ENCODE measurements at places on chromosomes 11 and 22. TPM values are rescaled to one million over a fixed set of nuclear protein-coding genes. Genes with fewer than 3 reads are reported as not detected.
A peak's percentile ranks its signal among the peaks of the same experiment; 100 is the strongest.

GRCh38 chr22:18055619-18056160, 22.1 kb upstream of the PEX26 start:
- peak overlapping the region; percentile 81 for H3K27ac ChIP-seq
- peaks cover 23% of the 10 kb centered on the region for H3K4me1 ChIP-seq
- H3K36me3 ChIP-seq, result no peaks in the 10 kb centered on the region
- no peak overlapping the region for H3K4me3 ChIP-seq
- no peaks in the 10 kb centered on the region for H3K27me3 ChIP-seq

- no peaks in the 10 kb centered on the region for H3K36me3 ChIP-seq
- H3K4me3 ChIP-seq, result no peak overlapping the region
- H3K4me1 ChIP-seq, result peaks cover 2% of the 10 kb centered on the region
- no peaks in the 10 kb centered on the region for H3K27me3 ChIP-seq
Observed at GRCh38 chr11:96396637-96397036, 6.8 kb downstream of the JRKL start.

Gene CASP1
- total RNA-seq, result 82.2 TPM

DNA sequence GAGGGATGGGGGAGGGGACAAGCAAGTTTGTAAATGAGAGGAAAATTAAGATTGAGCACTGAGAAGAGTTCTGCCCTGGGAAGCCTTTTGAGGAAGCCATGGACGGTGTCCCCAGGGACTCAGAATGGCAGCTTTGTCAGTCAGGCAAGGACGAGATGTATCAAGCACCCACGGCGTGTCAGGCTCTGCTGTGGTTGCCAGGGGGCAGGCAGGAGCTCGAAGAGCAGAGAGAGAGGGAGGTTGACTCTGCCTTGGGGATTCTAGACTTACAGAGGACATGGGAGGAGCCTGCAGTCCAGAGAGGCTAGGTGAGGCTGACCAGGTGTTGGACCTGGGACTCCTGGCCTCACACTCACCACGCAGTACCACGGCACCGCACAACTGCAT, 29.1 kb upstream of the SYT7 start:
- peaks cover 19% of the 10 kb centered on the region for H3K4me1 ChIP-seq
- no peaks in the 10 kb centered on the region for H3K36me3 ChIP-seq
- H3K27ac ChIP-seq, result no peak overlapping the region
- H3K4me3 ChIP-seq, result no peak overlapping the region

- DNase-seq, result no peak
- no peak overlapping the region for H3K27ac ChIP-seq
- H3K4me1 ChIP-seq, result no peaks in the 10 kb centered on the region
- H3K4me3 ChIP-seq, result no peak overlapping the region
- H3K27me3 ChIP-seq, result no peaks in the 10 kb centered on the region
- H3K36me3 ChIP-seq, result no peaks in the 10 kb centered on the region
Observed at GRCh38 chr11:26553182-26553581, 18.9 kb downstream of the MUC15 start.

GRCh38 chr22:46064228-46064965, 85.9 kb upstream of the PPARA start:
- no peaks in the 10 kb centered on the region for H3K36me3 ChIP-seq
- peak overlapping the region; percentile 98 for H3K27ac ChIP-seq
- DNase-seq, result peak; percentile 67
- no peaks in the 10 kb centered on the region for H3K27me3 ChIP-seq
- peak overlapping the region; percentile 52 for H3K4me3 ChIP-seq

Data from fibroblast of lung (primary cell).